Muscle of leg (tissue), 16 donors: ENCODE measurements at places on chromosomes 6 and 20. TPM values are rescaled to one million over a fixed set of nuclear protein-coding genes. Genes with fewer than 3 reads are reported as not detected.
A peak's percentile ranks its signal among the peaks of the same experiment; 100 is the strongest.

DNA sequence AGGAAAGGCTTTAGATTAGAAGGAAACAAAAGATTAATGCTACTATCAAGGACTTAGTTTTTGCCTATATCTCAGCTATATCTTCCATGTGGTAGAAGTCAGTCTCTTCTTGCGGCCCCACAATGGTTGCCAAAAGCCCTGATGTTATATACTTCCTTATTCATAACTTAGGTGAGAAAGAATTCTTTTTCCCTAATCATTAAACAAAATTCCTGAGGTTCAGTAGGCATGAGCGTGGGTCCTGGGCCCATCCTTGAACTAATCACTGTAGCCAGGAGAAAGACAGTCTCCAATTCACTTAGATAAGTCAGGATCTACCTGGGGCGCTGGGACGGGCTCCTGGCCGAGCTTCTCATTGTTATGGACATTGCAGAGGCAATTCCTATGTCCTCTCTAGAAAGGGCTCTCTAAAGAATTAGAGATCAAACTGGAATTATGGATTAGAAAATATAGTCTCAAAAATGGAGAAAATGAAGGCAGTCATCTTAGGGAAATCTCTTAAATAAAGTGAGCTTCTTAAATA lies 134.3 kb downstream of the KIF6 start:
- H3K27me3 ChIP-seq, result no peaks in the 10 kb centered on the region
- no peaks in the 10 kb centered on the region for H3K4me1 ChIP-seq
- no peak overlapping the region for H3K27ac ChIP-seq
- DNase-seq, result no peak
- H3K4me3 ChIP-seq, result no peak overlapping the region

GRCh38 chr20:12166053-12166717 lies 248.5 kb downstream of the BTBD3 start:
- peak; percentile 11 for DNase-seq
- no peaks in the 10 kb centered on the region for H3K4me1 ChIP-seq
- H3K27ac ChIP-seq, result no peak overlapping the region
- H3K4me3 ChIP-seq, result no peak overlapping the region
- H3K36me3 ChIP-seq, result no peaks in the 10 kb centered on the region

DNA sequence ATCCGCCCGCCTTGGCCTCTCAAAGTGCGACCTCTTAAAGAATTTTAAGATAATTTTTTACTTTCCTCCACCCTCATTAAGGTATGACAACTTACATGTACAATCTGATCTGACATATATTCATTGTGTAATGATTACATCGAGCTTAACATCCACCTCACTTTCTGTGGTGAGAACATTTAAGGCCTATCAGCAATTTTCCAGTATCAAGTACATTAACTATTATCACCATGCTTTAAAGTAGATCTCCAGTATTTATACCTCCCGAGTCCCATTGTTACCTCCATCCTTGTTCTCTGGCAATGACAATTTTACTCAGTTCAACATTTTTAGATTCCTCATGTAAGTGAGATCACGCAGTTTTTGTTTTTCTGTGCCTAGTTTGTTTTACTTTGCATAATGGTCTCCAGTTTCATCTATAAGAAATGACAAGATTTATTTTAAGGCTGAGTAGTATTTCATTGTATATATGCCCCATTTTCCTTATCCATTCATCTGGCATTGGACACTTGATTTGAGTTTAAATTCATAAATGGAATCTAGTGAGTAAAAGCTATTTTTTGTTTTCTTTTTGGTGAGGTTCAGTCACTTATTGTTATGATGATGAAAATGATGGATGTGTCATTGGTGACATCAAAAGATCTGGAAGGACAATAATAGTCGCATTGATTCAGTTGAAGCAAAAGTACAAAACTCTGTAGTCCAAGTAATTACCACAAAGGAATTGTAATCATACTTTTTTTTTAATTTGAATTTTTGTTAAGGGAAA lies 87.0 kb downstream of the OR2B2 start:
- H3K27me3 ChIP-seq, result no peaks in the 10 kb centered on the region
- H3K4me1 ChIP-seq, result no peaks in the 10 kb centered on the region
- H3K36me3 ChIP-seq, result no peaks in the 10 kb centered on the region
- DNase-seq, result peak; percentile 23

GRCh38 chr20:10793766-10794165 lies 120.0 kb upstream of the JAG1 start:
- no peak overlapping the region for H3K4me3 ChIP-seq
- H3K27ac ChIP-seq, result no peak overlapping the region
- H3K4me1 ChIP-seq, result no peaks in the 10 kb centered on the region
- no peaks in the 10 kb centered on the region for H3K27me3 ChIP-seq

DNA sequence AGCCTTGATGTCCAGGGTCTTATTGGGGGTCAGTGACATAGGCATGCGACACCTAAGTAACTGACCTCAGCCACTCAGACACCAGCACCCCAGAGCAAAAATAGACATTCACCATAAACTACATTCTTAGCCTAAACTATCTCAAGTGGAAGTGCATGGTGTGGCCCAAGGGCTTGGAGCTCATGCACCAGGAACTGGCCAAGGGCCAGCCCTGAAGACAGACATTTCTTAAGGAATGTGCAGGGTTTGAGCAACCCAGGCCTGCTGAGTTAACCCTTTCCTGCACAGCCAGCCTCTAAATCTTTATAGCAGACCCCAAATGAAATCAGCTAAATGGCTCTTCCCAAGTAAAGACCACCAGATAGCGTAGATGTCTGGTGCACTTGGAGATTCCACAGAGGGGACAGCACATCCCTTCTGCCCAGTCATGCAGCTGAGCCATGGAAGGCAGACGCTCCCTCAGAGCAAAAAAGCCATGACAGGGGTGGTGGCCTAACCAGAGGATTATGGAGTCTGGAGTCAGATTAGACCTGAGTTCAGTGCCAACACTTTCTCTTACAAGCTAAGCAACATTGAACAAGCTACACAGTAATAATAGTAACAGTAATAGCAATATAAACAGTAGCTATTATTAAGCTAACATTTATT lies 222.6 kb downstream of the ZMYND8 start:
- no peaks in the 10 kb centered on the region for H3K4me1 ChIP-seq
- no peaks in the 10 kb centered on the region for H3K36me3 ChIP-seq
- H3K4me3 ChIP-seq, result no peak overlapping the region

DNA sequence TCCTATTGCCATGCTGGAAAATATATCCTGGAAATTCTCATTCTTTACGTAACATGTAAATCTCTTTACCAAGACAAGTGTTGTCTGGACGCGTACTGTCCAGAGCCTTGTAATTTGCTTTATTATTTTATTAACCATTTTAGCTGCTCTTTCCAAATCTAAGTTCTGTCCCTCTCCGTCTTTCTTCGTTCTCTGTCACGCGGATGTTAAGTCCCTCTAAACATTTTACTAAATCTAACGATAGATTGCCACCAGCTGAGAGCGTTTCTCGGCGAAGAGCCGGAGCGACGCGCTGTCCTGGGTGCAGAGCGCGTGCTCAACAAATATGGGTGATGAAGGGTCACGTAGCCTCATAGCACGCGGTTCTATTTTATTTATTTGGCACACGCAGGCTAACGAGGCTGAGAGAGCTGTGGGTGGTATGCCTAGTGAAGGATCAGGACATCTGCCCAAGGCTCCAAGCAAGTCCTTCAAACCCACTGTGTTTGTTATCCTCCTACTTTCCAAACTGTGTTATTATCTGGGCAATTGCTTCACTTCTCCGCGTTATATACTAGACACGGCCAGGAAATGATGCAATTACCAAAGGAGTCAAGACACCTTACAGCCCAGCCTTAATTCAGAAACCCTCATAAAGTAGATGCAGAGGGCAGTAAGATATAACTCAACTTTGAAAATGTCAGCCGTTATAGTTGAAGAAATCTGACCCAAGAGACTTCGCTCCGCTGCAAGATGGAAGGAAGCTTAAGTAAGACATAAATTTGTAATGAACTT lies 10.0 kb upstream of the NCOA7 start:
- no peaks in the 10 kb centered on the region for H3K4me1 ChIP-seq
- peak overlapping the region; percentile 51 for H3K4me3 ChIP-seq
- H3K36me3 ChIP-seq, result no peaks in the 10 kb centered on the region
- peak overlapping the region; percentile 97 for H3K27ac ChIP-seq
- no peaks in the 10 kb centered on the region for H3K27me3 ChIP-seq
- DNase-seq, result peak; percentile 85

DNA sequence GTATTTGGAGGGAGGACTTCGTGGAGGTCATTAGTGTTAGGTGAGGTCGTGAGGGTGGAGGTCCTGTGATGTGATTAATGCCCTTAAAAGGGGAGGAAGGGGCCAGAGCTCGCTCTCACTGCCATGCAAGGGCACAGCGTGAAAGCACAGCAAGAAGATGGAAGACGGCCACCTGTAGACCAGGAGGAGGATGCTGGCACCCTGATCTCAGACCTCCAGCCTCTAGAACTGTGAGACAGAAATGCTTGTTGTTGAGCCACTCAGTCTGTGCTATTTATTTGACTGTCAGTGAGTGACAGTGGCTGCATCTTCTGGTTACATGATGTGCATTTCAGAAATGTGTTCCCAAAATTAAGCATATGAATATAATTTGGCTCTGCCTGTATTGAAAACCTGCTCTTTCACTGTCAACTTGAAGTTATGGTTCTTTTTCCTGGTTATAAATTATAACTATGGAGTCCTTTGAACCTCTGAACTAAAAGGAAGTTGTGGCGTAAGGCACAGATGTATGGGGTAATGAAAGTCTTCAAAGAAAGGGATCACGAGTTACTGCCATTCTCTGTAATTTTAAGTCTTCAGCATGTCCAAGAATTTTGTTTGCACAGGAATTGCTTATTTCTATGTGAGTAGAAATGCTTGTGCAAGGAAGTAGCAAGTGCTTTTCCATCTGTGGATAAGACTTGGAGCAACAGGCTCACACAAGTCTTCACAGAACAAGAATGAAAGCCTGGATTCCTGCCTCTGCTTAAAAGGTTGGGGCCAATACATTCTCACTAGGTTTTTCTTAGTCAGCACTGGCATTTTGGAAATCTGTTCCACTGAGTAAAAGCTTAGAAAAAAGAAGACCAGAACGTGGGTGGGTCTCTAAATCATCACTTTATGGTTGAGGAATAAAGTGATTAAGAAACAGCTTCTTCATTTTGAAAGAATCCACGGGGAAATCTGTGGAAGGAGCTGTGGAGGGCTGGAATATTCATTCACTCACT lies 10.3 kb downstream of the PPP1R14C start:
- H3K36me3 ChIP-seq, result no peaks in the 10 kb centered on the region
- H3K27me3 ChIP-seq, result peaks cover 30% of the 10 kb centered on the region
- no peak overlapping the region for H3K27ac ChIP-seq
- H3K4me3 ChIP-seq, result no peak overlapping the region
- peaks cover 9% of the 10 kb centered on the region for H3K4me1 ChIP-seq

PRSS35 gene
- total RNA-seq, result 102 TPM

- no peaks in the 10 kb centered on the region for H3K36me3 ChIP-seq
- H3K27me3 ChIP-seq, result no peaks in the 10 kb centered on the region
- H3K27ac ChIP-seq, result peak overlapping the region; percentile 69
Measured at GRCh38 chr6:7154341-7155139, 46.8 kb downstream of the RREB1 start.

DNA sequence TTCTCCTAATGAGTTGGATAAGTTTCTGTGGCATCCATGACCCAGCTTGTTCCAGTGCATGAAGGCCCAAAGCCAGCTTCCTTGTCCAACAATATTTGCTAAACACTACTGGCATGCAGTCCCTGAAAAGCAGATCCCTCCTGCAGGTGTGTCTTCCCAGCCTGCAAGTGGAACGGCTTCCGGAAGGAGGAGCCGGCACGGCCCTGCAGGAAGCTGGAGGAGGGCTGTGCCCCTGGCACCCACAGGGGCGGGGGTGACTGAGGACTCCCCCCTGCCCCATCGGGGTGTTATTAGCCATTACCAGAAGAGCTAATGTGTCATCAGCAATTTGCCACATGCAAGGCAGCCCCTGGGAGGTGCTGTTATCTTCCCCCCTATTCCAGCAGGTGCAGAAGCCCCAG lies 27.4 kb downstream of the NPEPL1 start:
- DNase-seq, result peak; percentile 39
- peaks cover 4% of the 10 kb centered on the region for H3K27me3 ChIP-seq
- H3K36me3 ChIP-seq, result peaks cover 18% of the 10 kb centered on the region
- H3K4me1 ChIP-seq, result peaks cover 40% of the 10 kb centered on the region
- H3K4me3 ChIP-seq, result no peak overlapping the region

GRCh38 chr6:154995254-154996015 lies at the start of gene TIAM2:
Gene TIAM2, plus strand, starts transcription at chr6:154995315. Its CDS starts 133,909 bp downstream, at chr6:155129224.
- no peaks in the 10 kb centered on the region for H3K36me3 ChIP-seq
- no peak within 1 kb of the TSS for H3K27ac ChIP-seq
- H3K27me3 ChIP-seq, result peaks cover 23% of the 10 kb centered on the region
- peak; percentile 59 for DNase-seq

- DNase-seq, result peak; percentile 21
- H3K36me3 ChIP-seq, result no peaks in the 10 kb centered on the region
- no peaks in the 10 kb centered on the region for H3K4me1 ChIP-seq
- H3K27ac ChIP-seq, result no peak overlapping the region
- no peaks in the 10 kb centered on the region for H3K27me3 ChIP-seq
Measured at GRCh38 chr20:21808863-21809664, 103.6 kb downstream of the PAX1 start.

OR11A1 gene
- not detected for total RNA-seq

BEND6 gene
- total RNA-seq, result 0.27 TPM

- no peak overlapping the region for H3K4me3 ChIP-seq
- H3K27ac ChIP-seq, result peak overlapping the region; percentile 42
- peak; percentile 71 for DNase-seq
- H3K36me3 ChIP-seq, result no peaks in the 10 kb centered on the region
- H3K4me1 ChIP-seq, result peaks cover 7% of the 10 kb centered on the region
Measured at GRCh38 chr20:54132612-54133433, 41.0 kb downstream of the CYP24A1 start.

PEX3 gene
- 21.9 TPM for total RNA-seq

GTSF1L gene
- not detected for total RNA-seq

GRCh38 chr6:77837034-77837784 lies 184.4 kb downstream of the MEI4 start:
- DNase-seq, result no peak
- no peak overlapping the region for H3K4me3 ChIP-seq

- DNase-seq, result no peak
- no peaks in the 10 kb centered on the region for H3K27me3 ChIP-seq
- H3K27ac ChIP-seq, result no peak overlapping the region
- H3K4me1 ChIP-seq, result no peaks in the 10 kb centered on the region
- H3K4me3 ChIP-seq, result no peak overlapping the region
Measured at GRCh38 chr6:47687432-47687831, 10.9 kb upstream of the ADGRF4 start.

SLC17A3 gene
- total RNA-seq, result not detected

DNA sequence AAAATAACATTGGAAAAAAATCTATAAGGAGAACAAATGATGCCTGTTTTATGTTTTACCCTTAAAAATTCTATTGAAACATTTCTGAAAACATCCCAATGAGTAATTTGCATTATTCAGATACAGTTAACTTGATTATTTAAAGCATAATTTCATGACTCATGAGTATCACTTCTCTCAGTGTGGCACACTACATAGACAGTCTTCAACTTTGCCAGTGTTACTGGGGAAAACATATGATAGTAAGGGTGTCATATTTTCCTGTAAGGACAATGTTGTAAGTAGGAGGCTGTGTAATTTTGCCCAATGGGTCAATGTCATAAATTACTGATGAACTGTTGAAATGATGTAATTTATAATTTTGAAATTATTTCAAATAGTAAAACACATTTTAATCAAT lies 125.5 kb downstream of the PHACTR1 start:
- no peak overlapping the region for H3K4me3 ChIP-seq
- H3K4me1 ChIP-seq, result no peaks in the 10 kb centered on the region
- no peak overlapping the region for H3K27ac ChIP-seq
- no peaks in the 10 kb centered on the region for H3K36me3 ChIP-seq
- H3K27me3 ChIP-seq, result no peaks in the 10 kb centered on the region
